ENCODE measurements at places on chromosomes 5 and 9.
A peak's percentile ranks its signal among the peaks of the same experiment; 100 is the strongest.

DNA sequence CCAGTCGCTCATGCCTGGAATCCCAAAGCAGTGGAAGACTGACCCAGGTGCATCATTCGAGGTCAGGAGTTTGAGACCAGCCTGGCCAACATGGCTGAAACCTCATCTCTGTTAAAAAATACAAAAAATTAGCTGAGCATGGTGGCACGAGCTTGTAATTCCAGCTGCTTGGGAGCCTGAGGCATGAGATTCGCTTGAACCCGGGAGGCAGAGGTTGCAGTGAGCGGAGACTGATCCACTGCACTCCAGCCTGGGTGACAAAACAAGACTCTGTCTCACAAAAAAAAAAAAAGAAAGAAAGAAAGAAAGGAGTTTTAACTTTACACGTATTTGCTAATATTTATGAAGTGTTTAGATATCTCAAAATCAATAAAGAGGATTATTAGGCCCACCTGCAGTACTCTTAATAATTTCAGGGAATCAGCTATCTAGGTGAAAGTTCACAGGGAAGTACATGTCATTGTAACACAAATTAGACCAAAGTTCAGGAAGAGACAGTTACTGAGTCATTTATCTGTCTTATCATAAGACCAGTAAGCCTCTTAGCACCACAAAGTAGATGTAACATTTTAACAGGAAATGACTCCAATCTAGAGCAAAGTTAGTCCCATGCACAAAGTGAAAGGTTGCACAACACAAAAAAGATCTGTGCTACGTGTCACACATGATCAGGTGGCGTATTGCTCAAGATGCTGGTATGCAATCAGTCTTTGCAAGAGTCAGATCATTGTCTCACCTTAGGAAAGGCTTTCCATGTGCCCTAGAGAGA, 34.1 kb upstream of the PLIN2 start:
- no peak for DNase-seq

GRCh38 chr5:77305956-77306355, 95.5 kb downstream of the PDE8B start:
- DNase-seq, result no peak

DNA sequence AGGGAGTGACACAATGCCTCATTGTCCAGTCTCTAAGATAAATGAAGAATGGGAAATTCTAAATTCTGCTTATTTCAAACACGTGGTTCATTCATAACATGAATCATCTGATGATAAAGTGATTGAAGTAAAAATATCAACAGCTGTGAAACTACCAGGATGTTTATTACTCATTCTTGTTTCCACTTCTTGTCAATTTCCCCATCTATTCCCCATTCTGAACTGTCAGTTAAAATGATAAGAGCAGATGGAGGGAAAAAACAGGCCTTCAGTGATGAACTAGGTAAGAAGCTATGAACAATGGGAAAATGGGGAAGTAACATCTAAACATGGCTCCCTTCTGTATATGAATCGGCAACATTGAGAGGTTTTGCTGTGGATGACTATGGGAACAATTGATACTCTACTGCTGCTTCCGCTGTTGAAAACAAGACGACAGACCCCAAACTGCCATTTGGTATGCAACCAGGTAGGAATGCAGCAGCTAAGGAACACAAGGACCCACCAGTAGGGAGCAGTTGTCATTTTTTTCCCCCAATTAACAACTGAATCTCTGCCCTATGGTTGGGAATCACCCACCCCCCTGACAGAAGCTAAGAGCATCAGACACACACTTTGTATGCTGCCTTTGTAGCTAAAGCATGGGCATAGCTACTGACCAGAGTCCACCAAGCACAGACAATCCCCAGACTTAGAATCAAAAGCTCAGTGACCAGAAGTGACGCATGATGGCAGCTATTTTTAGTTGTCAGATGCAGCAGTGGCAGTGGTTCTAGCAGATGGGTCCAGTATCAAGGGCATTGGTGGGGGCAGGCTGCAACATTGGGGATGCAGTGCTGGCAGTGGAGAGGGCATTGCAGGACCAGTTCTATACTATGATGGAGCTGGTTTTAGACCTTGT, 52.9 kb upstream of the ZNF366 start:
- DNase-seq, result no peak

- DNase-seq, result no peak
These were observed 132.7 kb downstream of the GLIS3 start for GRCh38 chr9:4167079-4167671.

DNA sequence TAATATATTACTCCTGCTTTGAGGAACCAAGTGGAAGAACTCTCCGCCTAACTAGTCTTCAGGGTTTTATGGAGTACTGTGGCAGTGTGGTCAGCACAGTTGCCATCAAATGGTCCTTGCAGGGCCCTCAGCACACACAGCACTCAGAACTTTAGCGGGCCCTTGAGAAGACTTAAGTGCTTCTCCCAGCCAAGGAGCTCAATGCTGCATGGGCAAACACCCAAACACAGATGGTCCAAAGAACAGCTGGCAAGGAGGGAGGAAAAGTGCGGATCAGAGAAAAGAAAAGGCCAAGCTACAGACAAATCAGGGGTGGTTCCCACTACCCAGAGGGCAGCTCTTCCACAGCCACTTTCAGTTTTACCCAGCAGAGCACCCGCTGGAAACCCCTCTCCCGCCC, 98.6 kb downstream of the SPOCK1 start:
- DNase-seq, result no peak

DNA sequence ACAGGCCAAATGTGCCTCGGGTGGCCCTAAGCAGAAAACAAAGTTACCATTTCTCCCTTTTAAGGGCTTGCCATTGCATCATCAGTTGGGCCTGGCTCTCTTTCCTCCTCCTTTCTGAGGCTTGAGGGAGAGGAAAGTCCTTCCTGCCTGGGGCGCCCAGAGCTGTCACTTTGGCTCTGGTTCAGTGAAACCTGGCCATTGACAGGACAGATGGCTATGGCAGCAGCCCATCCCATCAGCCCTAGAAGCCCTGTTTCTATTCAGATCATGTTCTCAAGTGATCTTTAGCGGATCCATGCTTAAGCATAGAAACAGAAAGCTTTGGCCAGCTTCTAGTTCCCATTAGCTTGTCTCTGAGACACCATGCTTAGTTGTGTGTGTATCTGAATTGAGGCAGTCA, 293.4 kb downstream of the YTHDC2 start:
- no peak for DNase-seq

DNA sequence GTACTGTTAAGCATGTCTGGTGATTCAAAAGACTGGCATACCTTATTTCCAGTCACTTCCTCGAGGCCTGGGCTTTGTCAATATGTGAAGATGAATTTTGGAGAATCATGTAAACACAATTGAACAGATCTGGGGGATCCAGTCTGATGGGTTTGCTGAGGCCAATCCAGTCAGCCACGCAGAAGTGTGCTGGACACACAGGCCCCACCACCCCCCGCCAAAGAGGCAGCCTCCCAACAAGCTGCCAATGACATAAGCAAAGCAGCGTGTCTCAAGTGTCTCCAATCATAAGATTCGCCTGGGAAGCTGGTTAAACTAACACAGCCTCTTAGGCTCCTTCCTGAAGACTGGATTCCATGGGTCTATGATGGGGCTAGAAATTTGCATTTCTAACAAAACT, 192.9 kb upstream of the KLF9 start:
- DNase-seq, result no peak

GRCh38 chr5:43997647-43998272, 391.5 kb downstream of the FGF10 start:
- no peak for DNase-seq

GRCh38 chr5:113250341-113250953, 184.3 kb downstream of the TSSK1B start:
- no peak for DNase-seq

GRCh38 chr9:6183227-6183551, 32.4 kb upstream of the IL33 start:
- no peak for DNase-seq

DNA sequence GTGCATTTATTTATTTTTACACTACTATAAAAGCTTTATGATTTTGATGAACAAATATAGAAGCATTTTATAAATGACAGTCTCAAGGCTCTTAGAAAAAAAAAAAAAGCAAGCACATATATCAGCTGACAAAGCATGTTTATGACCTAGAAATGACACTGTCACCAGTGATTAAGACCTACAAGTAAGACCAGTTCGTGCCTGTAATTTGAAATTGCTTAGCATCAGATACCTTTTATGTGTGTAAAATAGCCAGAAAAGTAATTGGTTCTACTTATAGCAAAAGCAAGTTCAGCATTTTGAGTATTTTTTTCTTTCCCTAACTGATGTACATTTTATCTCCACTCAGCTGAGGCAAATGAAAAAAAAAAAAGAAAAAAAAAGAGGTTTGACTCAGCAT, 808.4 kb downstream of the CDH18 start:
- no peak for DNase-seq

DNA sequence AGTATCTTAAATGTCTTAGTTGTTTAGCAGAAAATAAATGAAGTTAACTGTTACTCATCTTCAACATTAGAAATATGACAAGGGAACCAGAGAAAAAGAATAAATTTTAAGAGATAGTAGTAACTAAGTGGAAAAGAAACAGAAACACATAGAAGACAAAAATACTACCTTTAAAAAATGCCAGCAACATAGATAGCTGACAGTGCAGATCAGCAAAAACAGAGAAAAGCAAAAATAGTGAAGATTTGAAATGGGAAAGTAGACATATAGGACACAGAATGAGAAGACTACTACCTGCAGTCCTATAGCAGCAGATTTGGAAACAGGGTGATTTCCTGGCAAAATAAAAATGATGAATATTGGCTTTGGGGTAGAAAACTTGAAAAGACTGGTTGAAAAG, 48.5 kb downstream of the ICE1 start:
- no peak for DNase-seq

- no peak for DNase-seq
These were observed 29.0 kb downstream of the PAEP start for GRCh38 chr9:135590486-135591079.

DNA sequence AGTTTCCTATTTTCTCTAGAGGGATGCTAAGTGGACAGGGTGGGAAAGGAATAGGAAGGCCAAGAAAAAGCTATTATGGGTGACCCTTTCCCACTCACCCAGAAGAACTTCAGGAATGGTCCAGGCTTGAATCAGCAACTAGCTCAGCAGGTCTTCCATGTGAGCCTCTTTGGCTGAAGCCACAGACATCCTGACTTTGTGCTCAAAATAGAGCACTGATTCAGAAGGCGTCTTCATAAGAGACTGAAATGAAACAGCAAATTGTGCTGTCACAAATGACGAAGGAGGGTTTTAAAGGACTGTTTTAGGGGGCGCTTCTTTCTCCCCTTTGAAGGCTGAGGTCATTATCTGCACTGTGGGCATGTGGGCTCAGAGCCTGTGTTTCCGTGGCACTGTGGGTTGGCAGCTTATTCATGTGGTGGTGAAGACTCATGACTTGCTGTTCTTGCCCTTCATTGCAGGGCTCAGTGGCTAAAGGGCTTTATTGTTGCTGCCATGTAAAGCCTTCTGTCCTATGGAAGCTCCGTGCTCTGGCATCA, 65.8 kb upstream of the NFIL3 start:
- DNase-seq, result no peak

DNA sequence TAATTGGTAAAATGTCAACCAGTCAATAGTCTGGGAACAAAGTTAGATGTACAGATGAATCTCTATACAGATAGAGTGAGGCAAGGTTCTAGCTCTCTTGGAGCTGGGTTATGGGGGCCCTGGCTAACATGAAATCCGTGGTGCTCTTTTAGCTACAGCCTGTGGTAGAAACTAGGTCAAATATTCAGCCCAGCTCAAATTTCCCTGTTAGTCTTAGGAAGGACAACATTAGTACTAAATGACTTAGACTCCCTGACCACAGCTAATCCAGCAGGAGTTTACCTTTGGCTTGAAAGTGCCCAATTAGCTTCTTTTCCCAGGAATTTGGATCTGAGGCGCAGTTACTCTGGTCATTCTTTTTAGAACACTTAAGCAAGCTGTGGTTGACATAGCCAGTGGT, 170.5 kb downstream of the DMRTA1 start:
- DNase-seq, result no peak

GRCh38 chr9:106800701-106801270, 62.2 kb upstream of the ZNF462 start:
- no peak for DNase-seq

DNA sequence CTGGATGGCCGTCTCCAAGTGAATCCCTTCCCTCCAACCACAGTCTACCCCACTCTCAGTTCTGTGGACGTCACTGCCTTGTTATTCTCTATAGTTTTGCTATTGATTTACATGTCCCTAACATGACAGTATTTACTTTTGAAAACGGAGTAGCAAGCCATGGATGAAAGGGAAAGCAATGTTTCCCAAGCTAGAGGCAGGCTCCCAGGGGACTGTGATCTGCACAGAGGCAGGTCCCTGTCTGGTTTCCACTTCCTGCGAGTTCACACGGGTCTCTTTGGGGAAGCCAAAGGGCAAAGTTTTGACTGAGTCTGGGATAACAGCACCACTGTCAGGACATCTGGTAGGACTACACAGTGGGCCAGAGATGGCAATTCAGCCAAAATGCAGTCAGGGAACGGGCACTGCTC, 12.7 kb downstream of the C9orf153 start:
- DNase-seq, result no peak

GRCh38 chr9:105842023-105842644, 147.8 kb downstream of the TMEM38B start:
- peak; percentile 52 for DNase-seq

Measured in posterior cingulate gyrus (tissue), 11 donors.